SW 1271 (cell line): ENCODE measurements at places on chromosomes 2 and 18.
A peak's percentile ranks its signal among the peaks of the same experiment; 100 is the strongest.

DNA sequence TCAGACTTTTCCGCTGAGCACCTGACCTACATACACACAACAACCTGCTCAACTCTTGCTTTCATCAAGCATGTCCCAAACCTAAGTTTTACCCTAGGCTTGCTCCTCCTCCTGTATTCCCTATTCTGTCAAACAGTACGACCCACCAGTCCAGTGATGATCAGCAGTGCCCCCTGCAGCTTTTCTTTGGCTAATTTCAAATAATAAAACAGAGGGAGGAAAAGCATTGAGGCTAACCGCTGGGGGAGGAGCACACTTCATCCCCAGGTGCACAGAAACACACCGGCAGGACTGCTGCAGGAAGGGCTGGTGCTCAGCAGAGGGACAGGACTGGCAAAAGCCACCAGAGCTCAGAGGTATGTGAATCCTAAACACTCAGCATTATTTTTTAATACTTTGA is 21.2 kb downstream of the E2F6 start:
- no peak for DNase-seq

DNA sequence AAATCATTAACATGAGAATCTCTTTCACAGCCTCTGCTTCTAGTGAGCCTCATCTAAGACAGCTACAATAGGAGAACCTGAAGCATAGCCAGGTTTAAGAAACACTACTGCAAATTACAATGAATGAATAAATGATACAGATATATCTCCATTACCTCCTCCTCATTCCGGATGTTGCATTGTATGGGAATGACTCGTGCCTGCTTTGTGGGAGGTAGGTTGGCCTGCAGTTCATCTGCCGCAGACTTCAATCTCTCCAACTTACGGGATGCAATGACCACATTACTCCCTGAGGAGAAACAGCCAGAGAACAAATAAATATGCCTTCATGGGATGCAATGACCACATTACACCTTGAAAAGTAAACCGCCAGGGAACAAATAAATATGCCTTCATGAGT is 15.4 kb downstream of the PECR start:
- no peak for DNase-seq

DNA sequence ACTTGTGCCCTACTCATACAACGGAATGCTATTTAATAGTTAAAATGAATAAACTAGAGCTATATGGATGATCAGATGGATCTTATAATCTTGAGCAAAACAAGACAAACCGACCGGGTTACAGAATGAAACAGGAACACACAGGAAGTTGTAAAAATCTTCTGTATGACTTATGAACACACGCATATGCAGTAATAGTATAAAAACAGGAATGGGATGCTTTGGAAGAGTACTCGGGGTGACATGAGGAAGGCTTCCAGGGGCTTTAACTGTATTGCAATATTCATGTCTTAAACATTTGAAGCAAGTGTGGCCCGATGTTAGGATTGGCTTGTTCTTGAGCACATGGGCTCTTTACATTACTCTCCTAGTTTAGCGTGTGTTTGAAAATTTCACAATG is 14.9 kb upstream of the E2F6 start:
- DNase-seq = no peak

DNA sequence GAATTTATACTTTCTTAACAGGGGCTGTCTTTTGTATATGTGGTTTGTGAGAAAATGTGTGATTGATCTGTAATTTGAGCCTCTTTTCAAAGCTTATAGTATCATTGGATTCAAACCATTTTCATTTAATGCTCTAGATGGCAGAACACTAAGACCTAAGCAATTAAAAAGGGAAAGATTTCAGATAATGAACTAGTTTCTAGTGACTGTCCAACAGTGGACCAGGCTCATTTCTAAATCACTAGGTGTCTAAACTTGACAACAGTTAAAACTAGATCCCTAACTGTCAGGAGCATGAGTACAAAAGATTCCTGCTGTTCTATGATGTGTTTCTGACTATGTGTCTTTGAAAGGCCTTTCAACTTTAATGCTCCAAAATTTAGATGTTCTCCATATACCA is 54.6 kb downstream of the ANKRD44 start:
- no peak for DNase-seq

DNA sequence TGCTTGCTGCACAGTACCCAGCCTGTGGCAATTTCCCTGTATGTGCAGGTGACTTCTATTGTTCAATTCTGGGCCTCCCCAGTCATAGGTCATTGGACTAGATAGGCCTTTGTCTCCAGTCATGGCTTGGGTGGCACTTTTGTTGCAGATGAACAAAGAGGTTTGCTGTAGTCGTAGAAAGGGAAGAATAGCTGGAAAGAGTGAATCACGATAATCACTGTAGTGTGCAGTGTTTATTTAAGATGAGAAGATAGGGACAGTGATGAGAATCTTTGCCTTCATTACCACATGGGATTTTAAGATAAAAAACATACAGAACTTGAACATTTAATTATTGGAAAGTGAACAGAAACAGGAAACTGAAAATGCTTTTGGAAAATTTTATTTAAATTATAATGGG is 156.1 kb upstream of the CYRIA start:
- no peak for DNase-seq

DNA sequence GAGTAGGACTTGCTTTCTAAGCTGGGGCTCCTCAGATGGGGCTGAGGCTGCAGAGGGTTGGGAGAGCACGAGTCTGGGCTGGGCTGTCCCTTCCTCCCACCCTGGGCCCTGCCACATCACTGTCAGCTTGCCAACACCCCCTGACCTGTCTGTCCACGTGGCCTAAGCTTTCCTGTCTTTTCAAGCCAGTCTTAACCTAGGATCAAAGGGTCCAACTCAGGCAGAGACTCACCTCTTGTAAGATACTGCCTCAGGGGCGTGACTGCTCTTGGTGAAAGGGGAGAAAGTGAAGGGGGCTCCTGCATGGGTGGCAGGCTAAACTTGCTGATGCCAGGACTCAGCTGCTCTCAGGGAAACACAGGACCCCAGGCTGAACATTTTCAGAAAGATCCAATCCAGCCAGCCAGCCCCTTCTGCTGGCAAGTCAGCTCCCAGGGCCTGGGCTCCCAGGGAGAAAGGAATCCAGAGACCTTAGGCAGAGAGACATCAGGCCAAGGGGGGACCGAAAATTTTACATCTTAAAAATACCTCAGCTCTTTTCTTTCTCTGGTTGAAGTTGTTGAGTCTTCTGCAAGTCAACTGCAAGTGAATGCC is 144.2 kb upstream of the ID2 start:
- no peak for DNase-seq

DNA sequence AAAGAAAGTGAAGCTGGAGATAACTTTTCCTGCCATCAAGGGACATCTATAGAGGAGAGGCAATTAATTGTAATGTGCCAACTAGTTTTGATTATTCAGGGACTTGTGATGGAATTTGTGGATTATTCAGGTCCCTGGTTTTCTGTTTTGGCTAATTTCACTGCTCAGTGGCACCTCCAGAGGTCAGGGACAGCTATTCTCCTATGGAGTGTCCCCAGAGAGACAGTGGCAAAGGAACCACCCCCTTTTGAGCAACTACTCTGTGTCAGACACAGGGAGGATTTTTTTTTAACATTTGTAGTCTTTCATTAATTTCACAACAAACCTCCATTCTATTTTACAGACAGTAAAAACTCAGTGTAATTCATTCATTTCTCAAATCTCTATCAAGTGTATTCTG is 206.0 kb upstream of the SPRED2 start:
- DNase-seq = no peak

DNA sequence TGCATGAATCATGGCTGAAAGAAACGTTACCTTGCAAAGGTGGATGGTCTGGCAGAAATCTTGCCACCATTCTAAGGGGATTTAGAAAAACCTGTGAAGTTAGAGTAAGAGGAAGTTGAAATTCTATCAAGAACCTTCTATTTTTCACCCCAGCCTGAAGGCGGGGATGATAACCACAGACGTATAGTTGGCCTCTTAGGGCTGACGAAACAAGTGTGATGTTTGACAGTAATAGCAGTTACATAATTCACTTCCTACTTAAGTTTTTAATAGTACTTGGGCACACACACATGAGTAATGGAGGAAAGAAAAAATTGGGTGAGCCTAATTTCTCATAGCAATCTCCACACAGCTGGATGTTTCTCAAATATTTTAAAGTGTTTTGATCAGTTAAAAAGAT is 336.6 kb upstream of the SALL3 start:
- no peak for DNase-seq

DNA sequence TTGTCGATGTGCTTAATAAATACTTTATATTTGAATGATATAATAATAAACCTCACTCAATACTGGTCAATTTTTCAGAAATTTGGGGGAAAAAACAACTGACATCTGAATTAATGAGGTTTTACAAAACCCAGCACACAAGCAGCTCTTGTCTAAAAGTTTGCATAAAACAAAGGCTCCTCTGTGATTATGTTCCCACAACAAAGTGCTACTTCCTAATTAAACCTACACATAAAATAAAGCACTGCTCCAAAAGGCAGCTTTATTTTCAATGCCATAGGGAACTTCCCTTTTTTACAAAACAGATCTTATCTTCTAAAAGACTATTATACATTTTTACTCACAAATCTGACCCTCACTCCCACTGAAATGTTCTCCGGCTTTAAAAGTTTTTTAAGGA is 47.1 kb downstream of the LAMA1 start:
- DNase-seq = no peak

DNA sequence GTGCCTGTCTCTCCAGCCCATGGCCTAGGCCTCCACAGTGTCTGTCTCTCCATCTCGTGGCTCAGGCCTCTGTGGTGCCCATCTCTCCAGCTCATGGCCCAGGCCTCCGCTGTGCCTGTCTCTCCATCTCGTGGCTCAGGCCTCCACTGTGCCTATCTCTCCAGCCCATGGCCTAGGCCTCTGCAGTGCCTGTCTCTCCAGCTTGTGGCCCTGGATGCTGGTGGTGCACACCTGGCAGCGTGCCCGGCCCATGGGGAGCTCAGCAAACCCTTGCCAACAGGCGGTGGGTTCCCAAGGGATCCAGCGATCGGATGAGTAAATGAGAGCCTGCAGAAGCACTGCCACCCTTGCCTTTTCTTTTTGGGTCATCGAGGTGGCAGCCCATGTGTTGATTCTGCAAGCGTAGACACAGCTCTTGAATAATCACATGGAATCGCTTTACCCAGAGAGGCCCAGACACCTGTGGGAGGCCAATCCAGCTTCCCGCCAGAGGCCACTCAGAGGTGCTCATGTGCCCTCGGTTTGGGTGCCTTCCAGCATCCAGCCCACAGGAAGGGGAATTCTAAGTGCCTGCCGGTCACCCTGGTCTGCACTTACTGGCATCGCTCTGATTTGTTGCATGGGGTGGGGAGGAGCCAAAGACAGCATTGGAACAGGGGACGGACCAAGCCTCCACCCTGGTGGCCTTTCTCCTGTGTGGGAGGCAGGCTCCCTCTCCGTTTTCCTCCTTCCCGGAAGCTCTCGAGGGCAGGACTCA is 101.8 kb upstream of the HDAC4 start:
- DNase-seq = no peak

DNA sequence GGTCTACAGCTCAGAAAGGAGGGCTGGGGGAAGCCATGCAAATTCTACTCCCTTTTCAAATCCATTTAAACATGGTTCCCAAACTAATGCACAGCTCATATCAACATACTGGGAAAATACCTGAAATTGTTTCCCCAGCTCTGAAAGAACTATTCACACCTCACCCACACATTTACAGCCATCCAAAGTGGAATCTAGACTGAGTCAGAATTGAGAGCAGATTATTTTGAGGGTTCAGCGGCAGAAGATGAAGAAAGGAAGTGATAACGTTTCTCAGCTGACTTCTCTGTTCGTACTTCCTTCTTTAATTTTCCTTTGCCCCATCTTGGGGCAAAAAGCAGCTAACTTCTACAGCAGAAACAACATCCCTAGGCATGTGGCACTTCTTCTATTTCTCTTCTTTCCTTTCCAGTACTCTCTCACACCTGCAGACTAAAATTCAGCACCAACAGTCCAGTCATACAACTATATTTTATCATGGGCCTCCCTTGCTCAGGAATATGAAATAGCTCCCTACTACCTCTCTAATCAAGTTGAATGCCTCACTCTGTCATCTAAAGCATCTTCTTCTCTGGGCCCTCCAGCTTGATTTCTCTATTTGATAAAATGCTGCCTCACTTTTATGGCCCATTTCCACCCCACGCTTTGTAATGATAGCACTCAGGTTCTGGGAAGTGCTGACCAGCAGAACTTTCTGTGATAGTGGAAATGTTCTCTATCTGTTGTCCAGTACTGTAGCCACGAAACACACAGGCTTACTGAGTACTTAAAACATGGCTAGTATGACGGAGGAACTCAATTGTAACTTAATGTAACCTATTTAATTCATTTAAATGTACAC is 35.9 kb downstream of the ARHGAP25 start:
- no peak for DNase-seq

- DNase-seq = no peak
Observed at GRCh38 chr18:62928326-62928725, 213.0 kb downstream of the PHLPP1 start.

GRCh38 chr2:165952741-165953211 is 800 bp downstream of the TTC21B start:
- DNase-seq = peak; percentile 29

GRCh38 chr2:192500550-192501200 is 305.9 kb upstream of the TMEFF2 start:
- peak; percentile 5 for DNase-seq

GRCh38 chr2:167963899-167964649 is 283.3 kb downstream of the STK39 start:
- DNase-seq = no peak

- DNase-seq = no peak
Observed at GRCh38 chr2:191333911-191334357, 88.7 kb downstream of the MYO1B start.

- no peak for DNase-seq
Observed at GRCh38 chr2:27313882-27314645, 5.8 kb upstream of the UCN start.

GRCh38 chr2:170026361-170026760 is 151.6 kb upstream of the MYO3B start:
- DNase-seq = no peak

- DNase-seq = no peak
Observed at GRCh38 chr18:43276491-43276890, 799 bp downstream of the SYT4 start.

GRCh38 chr2:111675419-111676194 is 208.4 kb downstream of the ANAPC1 start:
- DNase-seq = no peak

DNA sequence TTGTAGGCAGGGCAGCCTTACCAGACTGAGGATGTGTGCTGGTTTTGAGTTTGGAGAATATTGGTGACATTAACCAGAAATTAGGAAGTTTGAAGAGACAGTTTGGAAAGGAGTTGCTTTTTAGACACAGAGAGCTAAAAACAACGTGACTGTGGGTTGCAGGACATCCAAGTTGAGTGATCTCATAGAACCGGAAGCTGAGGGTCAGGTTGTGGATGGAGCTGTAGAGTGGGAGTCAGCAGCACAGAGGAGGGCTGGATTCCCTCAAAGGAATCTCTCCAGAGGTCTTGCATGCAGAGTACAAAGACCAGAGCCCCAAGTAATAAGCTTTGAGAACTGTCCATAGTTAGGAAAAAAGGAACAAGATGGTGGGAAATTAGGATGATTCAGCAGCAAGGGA is 9.3 kb downstream of the MAPRE3 start:
- no peak for DNase-seq

- DNase-seq = peak; percentile 45
Observed at GRCh38 chr2:203535078-203535783, at the start of gene RAPH1. Gene RAPH1, minus strand, starts transcription at chr2:203535301. Its CDS starts 39,948 bp downstream, at chr2:203495353.
